ENCODE measurements at places on chromosomes 1 and 21.

GRCh38 chr1:241081473-241081872 is 275.5 kb downstream of the RGS7 start:
- no peaks in the 10 kb centered on the region for H3K4me1 ChIP-seq
- no peak overlapping the region for H3K4me3 ChIP-seq
- no peaks in the 10 kb centered on the region for H3K36me3 ChIP-seq
- DNase-seq, result no peak

DNA sequence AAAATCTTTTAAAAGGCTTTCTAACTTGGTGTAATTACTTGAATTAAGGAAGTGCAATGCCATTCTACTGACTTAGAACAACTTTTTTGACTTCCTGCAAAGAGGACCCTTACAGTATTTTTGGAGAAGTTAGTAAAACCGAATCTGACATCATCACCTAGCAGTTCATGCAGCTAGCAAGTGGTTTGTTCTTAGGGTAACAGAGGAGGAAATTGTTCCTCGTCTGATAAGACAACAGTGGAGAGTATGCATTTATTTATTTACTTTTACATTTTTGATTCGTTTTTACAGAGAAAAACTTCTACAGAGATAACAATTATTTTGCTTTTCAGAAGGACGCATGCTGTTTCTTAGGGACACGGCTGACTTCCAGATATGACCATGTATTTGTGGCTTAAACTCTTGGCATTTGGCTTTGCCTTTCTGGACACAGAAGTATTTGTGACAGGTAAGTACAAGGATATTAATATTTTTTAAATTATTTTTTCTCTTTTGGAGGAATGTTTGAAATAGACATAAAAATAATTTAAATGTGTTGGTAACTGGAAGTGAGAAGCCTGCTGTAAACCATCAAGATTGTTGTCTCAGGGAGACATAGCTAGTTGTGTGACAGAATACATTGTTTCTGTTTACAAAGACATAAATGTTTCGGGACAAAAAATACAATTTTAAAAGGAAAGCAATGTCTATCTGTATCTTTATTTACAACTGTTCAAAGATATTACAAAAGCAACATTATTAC is at the start of gene PTPRC:
Gene PTPRC, plus strand, starts transcription at position 147 of the 742 bp plus-strand sequence. Its CDS starts 229 bp downstream, at position 376.
- peak within 1 kb of the TSS; percentile 87 for H3K4me3 ChIP-seq
- no peaks in the 10 kb centered on the region for H3K27me3 ChIP-seq
- peaks cover 68% of the 10 kb centered on the region for H3K4me1 ChIP-seq
- DNase-seq, result no peak
- peaks cover 34% of the 10 kb centered on the region for H3K36me3 ChIP-seq

DNA sequence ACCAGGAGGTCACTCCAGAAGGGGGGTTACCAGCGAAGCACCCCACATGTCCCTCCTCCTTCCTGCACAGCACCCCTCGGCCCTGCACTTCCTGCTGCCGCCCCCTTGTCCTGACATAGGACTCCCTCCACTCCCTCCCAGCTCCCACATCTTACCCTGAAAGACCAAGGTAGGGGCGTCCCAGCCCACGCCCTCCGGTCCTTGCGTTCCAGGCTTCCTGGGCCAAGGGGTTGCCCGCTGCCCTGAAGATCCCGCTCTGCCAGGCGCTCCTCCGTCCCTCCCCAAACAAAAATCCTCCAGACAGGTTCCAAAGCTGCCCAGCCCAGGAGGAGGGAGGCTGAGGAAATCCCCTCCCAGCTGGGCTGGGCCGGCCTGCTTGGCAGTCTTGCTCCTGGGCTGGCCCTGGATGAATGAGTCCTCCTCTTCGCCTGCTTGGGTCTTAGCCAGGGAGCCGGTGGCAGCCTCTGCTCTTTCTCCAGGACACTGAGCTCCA is at the start of gene RHBDL2:
Gene RHBDL2, minus strand, starts transcription at position 304 of the 493 bp plus-strand sequence. CDS start 22,618 bp downstream, outside the sequence.
- no peak within 1 kb of the TSS for H3K4me3 ChIP-seq
- no peak within 1 kb of the TSS for H3K27ac ChIP-seq
- peaks cover 11% of the 10 kb centered on the region for H3K27me3 ChIP-seq
- DNase-seq, result no peak
- H3K4me1 ChIP-seq, result no peaks in the 10 kb centered on the region

- no peak for DNase-seq
- H3K4me1 ChIP-seq, result no peaks in the 10 kb centered on the region
- H3K36me3 ChIP-seq, result no peaks in the 10 kb centered on the region
- no peak overlapping the region for H3K4me3 ChIP-seq
- peaks cover 45% of the 10 kb centered on the region for H3K27me3 ChIP-seq
- no peak overlapping the region for H3K27ac ChIP-seq
These were observed 2.1 kb downstream of the ERG start for GRCh38 chr21:38496224-38496623.

DNA sequence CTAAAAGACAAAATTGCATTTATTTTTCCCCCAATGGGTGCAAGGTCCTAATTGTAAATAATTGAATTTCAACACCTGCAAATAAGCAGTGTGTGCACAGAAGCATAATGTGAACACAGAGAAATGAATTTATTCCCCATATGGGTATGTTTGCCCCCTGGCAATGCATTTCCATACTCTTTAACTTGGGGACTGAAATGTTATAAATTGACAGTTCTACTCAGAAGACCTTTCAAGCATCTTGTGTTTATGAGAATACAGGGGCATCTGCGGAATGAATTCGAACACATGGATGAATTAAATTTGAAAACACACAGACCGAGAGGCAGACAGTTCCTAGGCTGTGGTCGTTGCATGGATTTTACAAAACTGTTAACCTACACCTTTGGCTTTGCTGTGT is 3.5 kb downstream of the PBX1 start:
- H3K4me3 ChIP-seq, result no peak overlapping the region
- no peak for DNase-seq
- H3K4me1 ChIP-seq, result peaks cover 11% of the 10 kb centered on the region
- H3K36me3 ChIP-seq, result no peaks in the 10 kb centered on the region
- H3K27ac ChIP-seq, result no peak overlapping the region
- peaks cover 25% of the 10 kb centered on the region for H3K27me3 ChIP-seq

GRCh38 chr1:81954534-81955020 is 153.8 kb downstream of the ADGRL2 start:
- no peaks in the 10 kb centered on the region for H3K4me1 ChIP-seq
- no peak overlapping the region for H3K27ac ChIP-seq
- H3K27me3 ChIP-seq, result no peaks in the 10 kb centered on the region
- no peak for DNase-seq
- no peaks in the 10 kb centered on the region for H3K36me3 ChIP-seq

DNA sequence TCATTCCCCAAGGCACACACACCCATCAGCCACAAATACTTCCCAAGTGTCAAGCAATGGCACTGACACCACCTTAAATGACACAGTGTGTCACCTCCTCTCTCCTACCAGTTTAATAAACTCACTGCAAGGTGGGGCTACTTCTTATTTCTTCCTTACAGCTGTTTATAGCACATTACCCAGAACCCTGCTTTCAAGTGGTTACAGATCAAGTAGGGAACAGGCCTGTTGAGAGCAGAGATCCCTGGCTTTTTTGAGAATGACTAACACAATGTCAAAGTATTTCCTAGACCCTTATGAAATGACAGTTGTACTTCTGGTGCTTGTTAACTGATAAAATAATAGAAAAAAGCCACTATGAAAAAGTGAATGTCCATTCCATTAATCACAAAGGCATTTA is 19.8 kb downstream of the ZBTB17 start:
- no peaks in the 10 kb centered on the region for H3K27me3 ChIP-seq
- DNase-seq, result no peak
- H3K4me3 ChIP-seq, result no peak overlapping the region
- no peak overlapping the region for H3K27ac ChIP-seq

DNA sequence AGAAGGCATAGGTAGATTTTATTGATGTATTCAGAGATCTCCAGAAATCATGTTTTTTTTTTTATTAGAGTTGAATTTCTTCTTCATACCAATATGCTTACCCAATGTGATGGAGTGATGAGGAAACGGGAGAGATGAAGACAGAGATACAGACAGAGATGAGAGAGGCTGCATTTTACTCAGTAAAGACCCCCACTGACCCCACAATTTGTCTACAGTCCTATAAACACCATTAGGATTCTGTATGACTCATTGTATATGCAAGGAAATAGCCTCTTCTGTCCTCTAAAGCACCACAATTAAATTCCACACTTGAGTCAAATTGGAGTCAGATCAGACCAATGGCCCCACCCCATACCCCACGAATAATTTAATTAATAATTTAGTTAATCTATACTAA is 44.0 kb downstream of the RUNX1 start:
- no peak overlapping the region for H3K4me3 ChIP-seq
- no peaks in the 10 kb centered on the region for H3K27me3 ChIP-seq
- peaks cover 44% of the 10 kb centered on the region for H3K36me3 ChIP-seq
- H3K4me1 ChIP-seq, result peaks cover 15% of the 10 kb centered on the region
- no peak for DNase-seq
